Prostate gland (tissue), 2 donors: ENCODE measurements at places on chromosomes 3 and 15.

DNA sequence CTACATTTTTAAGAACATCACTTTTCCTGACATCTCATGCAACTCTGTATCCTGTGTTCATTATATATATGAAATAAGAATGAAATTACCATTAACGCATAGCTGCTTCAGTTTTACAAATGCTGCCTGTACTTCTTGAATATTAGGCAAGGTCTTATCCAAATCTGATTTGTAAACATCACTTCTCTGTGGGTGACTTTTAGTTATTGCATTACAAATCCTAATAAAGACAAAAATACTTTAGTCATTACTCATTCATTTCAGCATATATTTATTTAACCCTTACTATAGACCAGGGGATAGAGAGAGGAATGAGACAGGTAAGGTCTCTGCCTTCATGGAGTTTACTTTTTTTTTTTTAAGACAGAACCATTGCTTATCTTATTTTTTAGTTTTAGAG, 36.8 kb downstream of the MTMR10 start:
- no peak for DNase-seq

GRCh38 chr15:48717458-48717857, 71.9 kb upstream of the FBN1 start:
- DNase-seq, result no peak

- no peak for DNase-seq
Observed at GRCh38 chr15:25251700-25252390, 187.0 kb downstream of the UBE3A start.

- DNase-seq, result no peak
Observed at GRCh38 chr3:119911748-119912147, 129.8 kb downstream of the NR1I2 start.

DNA sequence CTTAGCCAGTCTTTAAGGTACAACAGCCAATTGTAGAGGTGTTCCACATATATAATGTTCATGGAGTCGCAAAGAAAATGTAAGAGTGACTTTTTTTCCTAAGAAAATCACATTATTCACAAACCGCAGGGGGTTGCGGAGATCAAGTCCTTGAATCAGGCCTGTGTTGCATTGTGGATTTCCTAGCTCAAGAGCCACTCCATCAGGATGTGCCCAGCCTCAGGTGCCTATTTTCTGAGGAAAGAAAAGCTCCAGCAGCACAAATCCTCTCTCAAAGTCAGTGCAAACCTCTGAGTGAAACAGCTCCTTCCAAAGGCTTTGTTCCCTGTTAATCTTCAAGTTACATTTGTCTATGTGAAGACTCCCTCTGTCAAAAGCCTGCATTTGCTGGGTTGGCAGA, 349.4 kb downstream of the CLSTN2 start:
- no peak for DNase-seq

- no peak for DNase-seq
Observed at GRCh38 chr3:111418391-111418790, 123.6 kb upstream of the CD96 start.

GRCh38 chr3:46565077-46565476, 1.0 kb downstream of the LRRC2 start:
- no peak for DNase-seq

DNA sequence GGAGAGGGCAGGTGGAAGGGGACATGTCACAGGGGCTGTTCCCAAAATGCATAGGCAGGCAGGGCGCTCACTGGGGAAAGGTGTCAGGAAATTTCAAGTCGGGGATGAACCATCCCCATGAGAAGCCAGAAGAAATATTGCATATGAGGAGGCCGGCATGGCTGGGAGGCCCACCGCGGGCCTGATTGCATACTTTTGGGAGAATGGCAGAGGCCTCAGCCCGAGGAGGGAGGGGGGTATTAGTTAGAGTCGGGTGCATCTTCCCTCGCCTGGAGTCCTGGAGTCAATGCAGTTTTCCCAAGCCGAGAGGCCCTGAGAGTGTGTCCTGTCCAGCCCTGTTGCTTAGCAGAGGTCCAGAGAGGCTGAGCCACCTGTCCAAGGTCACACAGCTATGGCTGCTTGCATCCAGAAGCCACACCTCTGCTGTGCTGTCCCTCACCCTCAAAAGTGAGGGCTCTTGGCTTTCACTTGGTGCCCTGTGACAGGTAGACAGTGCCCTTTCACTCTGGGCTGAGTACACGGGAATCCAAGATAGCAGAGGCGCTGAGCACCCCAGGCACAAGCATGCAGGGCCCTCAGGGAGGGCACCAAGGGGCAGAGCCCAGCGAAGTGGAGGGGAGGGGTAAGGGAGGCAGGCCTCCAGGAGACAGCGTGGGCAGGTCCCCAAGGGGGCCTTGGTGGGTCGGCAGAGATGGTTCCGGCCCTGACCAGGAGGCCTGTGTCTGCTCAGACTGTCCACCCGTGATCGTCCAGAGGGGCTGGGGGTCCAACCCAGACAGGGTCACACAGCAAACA, 48.5 kb downstream of the GRIP2 start:
- DNase-seq, result no peak

DNA sequence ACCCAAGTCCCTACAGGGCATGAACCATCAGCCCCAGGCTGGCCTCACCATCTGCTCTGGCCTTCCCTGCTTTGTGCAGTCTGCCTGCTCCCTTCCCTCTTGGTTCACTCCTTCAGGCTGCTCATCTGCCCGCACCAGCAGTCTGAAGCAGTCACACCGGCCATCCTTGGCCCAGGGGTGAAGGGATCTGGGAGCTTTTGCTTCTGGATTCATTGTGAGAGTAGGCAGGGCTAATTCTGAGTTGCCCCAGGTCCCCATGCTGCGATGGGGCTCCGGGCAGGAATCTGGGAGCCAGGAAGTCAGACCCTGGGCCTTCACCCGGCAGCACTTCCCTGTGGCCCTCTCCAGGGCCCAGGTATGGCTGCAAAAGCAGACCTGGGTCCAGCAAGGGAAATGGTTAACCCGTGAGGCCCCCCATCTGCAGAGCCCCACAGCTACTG, 99.7 kb downstream of the VGLL4 start:
- no peak for DNase-seq

DNA sequence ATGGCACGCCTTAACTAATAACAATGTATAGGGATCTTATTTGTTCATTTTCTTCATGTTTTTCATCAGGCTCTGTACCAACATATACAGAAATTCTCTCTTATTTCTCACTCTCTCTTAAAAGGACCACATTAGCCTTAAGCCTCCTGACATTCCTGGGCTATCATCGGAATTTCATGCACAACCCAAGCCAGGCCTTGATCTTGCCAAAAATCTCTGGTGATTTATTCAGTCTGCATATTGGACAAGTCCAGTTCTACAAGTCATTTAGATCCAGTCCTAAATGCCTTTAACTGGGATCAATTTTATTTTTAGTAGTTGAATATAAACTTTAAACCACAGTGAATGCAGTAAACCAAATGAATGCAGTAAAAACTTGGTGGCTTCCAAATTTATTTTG, 385.4 kb downstream of the MECOM start:
- DNase-seq, result no peak

DNA sequence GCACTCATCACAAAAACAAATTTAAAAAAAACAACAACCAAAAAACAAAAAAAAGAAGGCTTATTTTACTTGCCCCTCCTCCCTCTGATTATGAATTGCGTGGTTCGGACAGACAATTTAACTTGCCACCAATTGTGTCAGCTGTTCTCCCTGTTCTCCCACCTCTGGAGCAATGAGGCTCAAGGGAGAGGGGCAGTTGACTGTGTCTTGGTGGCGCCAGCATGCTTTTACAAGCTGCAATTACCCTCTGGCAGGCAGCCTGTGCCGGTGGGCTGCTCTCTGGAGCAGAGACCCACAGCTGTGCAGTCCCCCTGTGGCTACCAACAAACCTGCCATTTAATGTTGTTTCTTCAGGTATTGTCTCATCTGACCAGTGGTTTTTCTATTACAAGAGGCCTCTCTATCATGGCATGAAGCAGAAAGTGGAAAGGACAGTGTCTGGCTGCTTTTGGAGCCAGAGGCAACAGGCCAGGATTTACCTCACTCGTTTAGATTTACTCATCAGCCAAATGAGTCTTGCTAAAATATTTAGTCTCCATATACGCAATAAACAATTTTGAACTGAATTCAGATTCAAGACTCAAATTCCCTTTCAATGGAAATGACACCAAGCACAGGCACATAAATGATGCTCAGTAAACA, 192.0 kb upstream of the TPRG1 start:
- no peak for DNase-seq

GRCh38 chr3:194250098-194251002, 100.8 kb downstream of the CPN2 start:
- no peak for DNase-seq

- no peak for DNase-seq
Observed at GRCh38 chr3:48459773-48460516, 13.4 kb downstream of the ATRIP start.

DNA sequence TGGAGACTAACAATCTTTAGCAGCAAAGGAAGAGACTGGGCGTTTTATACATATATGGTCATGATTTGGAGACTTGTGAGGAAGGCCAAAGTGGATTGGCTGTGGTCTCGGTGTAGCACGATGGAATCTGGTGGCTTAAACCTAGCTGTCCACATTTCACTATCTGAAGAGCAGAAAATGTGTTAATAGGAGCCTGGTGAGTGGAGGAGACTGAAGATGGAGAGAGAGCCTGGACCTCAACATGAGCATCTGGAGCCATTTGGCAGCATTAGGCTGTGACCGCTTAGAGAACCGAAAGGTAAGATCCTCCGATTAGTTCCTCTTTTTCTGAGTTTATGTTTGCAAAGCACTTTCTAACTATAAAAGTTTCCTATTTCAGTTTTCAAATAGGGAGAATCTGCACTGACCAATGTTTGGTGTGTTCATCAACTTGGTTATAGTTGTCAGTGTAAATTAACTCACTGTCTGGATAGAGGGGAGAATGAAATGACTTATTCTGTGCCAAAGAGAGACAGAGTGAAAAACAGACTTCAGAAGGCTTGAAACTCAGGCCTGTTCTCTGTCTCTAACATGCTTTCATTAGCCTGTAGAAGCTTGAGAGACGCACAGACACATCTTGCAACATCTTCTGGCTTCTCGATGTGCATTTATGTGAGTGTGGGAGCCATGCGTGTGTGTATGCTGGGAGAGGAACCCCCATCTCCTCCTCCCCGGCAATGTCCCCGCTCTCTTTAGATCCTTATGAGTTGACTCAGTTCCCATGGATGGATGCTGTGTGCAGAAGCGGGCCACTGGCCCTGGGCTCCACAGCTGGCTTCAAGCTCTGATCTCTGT, 244.7 kb upstream of the TBL1XR1 start:
- DNase-seq, result no peak

DNA sequence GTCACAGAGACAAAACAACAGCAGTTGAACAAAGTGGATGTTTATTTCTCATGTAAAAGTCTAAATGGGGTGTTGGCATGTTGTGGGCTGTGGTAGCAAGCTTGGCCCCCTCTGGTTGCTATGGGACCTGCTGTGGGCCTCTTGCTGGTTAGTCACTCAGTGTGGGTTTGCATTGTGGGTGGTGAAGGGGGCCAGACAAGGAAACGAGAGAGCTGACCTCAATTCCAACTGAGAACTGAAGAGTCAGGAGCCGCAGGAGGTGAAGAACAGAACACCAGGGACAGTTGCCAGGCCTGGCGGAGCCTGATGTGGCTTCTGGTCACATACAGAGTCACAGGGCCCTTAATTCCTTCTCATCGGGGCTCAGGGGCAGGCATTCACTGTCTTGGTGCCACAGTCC, 1.9 kb upstream of the ADPGK start:
- no peak for DNase-seq

- DNase-seq, result no peak
Observed at GRCh38 chr15:68298882-68299381, 21.4 kb downstream of the FEM1B start.

GRCh38 chr3:121834157-121834670, 646 bp downstream of the IQCB1 start:
- DNase-seq, result no peak

DNA sequence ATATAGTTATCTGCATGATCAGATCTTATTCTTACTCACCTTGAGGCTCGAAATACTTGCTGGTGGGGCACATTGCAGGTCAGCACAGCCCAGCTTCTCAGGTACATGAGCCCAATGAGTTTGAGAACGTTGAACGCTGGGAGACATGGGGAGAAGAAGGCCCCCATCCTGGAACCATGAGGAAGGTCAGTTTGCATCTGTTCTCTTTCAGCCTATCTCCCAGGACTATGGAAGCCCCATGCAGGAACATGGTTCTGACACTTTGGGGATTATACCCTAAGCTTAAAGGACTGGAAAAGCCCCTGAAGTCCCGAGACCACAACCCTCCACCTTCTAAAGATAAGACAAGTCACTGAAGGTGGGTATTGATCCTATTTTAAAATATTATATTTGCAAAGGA, 17.4 kb upstream of the STARD5 start:
- no peak for DNase-seq

DNA sequence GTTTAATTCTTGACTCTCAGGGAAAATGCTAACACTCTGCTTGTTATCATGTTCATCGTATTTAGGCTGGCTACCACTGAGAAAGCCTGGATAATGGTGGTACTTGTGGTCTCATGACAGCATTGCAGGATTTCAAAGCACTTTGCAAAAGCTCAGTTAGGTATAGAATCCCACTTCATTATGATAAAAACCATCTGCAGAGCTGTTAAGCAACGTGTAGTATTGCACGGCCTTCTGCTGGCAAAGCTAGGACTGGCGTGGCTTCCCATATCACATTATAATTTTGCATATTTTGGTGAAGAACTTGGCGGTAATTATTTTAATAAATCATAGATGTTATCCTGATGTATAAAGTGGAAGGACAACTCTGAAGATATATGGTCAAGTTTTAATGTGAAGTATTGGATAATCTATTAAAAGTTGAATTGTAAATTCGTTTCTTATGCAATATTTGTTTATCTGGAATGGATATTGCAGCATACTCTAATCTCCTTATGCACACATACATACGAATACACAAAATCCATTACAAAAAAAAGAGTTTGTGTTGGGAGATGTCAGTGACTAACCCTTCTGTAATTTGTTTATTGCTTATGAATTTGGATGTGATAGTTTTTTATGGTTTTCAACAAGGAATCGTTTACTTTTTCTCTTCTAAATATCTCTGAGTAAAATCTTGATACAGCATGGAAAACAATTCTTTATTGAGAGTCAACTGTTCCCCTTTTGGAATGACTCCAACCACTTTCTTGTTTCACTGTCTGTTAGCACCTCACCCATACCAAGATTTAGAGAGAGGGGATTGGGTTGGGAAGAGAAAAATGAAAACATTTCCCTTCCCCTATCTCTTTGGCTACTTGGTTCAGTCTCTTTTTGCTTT, 9.2 kb downstream of the RAB8B start:
- no peak for DNase-seq
